ENCODE measurements at places on chromosomes 11 and 22.

DNA sequence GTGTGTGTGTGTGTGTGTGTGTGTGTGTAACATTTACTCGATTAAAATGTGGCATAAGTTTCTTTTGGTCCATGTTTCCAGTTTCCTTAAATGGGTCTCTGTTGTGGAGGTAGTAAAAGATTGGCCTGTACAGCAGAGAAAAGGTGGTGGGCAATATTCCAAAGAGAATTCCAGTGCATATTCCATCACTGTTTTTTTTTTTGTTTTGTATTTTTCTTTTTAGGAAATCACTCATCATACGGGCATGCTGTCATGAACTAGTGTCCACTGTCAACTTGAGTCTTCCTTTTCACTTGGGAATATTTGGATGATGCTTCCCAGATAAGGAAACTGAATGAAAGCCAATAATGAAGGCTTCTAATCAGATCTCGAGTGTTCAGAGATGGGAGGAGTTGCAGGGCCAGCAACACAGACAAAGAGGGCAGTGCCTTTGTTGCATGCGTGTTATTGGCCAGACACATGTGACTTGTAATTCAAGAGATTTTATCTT, 95.2 kb upstream of the PDGFD start:
- DNase-seq: no peak

DNA sequence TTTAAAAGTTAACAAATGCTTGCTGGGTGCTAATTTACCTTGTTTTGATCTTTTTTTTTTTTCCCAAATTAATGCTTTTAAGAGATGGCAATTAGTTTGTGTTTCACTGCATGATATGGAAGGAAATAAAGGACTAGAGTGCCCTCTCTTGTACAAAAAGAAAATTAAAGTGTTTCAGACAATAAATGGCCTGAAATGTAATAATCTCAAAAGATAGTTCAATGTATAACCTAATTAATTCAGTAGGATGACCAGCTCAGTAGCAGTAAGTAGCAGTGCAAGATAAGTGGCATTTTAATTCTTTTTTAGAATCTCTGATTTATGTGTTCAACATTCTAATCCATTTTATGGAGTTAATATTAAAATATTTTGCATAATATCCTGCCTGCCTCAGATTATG, 39.9 kb upstream of the MYO18B start:
- no peak for DNase-seq

- peak; percentile 68 for DNase-seq
Measured at GRCh38 chr11:85682330-85683305, 3.4 kb downstream of the CCDC89 start.

- no peak for DNase-seq
Measured at GRCh38 chr22:25083807-25084200, 115.9 kb upstream of the CRYBB3 start.

DNA sequence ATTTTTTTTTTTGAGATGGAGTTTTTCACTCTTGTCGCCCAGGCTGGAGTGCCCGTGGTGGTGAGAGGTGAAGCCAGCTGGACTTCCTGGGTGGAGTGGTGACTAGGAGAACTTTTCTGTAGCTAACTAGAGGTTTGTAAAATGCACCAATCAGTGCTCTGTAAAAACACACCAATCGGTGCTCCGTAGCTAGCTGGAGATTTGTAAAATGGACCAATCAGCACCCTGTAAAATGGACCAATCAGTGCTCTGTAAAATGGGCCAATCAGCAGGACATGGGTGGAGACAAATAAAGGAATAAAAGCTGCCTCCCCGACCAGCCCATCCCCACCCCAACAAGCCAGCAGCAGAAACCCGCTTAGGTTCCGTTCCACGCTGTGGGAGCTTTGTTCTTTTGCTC, 4.4 kb upstream of the RAPSN start:
- DNase-seq: no peak

- DNase-seq: no peak
Measured at GRCh38 chr11:106727256-106727655, 291.0 kb downstream of the GUCY1A2 start.

DNA sequence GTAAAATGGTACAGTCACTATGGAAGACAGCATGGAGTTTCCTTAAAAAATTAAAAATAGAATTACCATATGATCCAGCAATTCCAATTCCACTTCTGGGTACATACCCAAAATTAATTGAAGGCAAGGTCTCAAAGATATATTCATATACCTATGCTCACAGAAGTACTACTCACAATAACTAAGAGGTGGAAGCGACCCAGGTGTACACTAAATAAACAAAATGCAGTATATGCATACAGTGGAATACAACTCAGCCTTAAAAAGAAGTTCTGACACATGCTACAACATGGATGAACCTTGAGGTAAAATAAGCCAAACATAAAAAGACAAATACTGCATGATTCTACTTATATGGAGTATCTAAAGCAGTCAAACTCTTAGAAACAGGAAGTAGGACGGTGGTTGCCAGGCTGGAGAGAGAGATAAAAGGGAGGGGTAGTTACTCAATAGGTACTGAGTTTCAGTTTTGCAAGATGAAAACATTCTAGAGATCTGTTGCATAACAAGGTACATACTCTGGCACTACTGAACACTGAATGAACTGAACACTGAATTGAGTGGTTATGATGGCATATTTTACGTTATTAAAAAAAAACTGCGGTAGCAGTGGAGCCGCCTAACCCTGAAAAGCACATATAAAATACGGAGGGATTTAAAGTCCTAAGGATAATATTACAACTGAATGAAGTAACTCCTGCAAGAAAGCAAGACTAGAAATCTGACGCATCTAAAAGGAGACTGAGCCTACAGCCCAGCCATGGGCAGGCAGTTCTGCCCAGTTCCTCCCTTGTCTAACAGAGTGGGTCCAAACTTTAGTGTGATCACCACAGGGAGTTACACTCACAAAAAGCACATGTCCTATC, 12.8 kb downstream of the DGCR2 start:
- peak; percentile 57 for DNase-seq

DNA sequence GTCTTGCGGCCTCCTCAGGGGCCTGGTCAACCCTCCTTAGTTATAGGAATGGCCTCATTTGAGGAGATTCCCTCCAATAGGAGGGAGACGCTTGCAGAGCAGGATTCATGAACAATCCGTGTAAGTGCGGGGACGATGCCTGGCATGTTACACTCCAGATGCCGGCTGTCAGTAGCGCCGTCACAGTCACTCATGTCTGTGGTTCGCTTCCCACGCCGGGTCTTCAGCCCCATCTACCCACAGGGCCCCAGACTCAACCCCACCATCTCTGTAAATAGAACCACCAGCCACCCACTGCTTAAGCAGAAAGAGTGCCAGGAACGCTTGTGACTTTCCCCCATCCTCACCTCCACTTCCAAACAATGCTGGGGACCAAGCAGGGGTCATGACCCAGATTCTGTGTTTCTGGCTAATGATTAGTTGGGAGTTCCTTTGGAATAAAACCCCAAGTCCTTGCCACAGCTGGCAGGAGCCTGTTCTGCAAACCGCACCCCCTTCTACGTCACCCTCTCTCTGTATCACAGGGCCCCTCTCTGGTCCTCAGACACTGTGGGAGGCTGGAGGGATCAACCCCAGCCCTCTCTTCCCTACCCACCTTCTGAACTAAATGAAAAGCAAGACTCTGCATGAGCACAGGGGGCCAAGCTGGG, 38.8 kb upstream of the TOLLIP start:
- no peak for DNase-seq

- no peak for DNase-seq
Measured at GRCh38 chr11:80163011-80163410, 722.2 kb upstream of the TENM4 start.

DNA sequence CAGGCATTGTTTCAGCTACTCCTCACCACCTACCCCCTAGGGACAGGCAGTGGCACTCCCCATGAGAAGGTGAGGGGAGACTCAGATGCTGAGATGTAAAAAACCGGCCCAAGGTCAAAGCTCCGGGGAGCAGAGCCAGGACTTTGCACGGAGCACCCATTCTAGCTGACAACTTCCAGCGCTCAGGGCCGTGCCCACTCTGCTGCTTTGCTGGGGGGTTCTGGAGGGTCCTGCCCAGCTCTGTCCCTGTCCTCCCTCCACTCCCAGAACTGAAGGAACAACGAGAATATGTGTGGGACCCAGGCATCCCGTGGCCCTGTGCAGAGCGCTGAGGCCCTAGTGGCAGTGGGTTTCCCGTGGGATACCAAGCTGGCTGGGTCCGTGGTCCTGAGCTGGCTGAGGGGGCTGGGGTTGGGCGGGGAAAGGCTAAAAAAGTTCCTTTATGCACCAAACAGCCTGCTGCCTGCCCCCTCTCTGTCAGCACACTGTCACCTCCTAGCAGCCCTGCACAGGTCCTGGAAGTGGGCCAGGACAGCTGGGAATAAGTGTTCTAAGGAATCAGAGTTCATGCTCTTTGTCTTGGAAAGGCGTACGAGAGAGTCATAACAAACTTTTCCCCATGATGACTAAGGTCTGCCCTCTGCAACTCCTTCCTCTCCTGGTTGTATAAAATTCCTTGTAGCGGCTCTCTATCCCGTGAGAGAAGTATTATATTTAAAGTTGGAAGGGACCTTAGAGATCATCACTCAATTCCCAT, 1.9 kb downstream of the MS4A10 start:
- DNase-seq: no peak

GRCh38 chr11:83219095-83219494, 25.6 kb downstream of the ANKRD42 start:
- no peak for DNase-seq

GRCh38 chr22:33620085-33620484, 300.2 kb downstream of the LARGE1 start:
- no peak for DNase-seq

- no peak for DNase-seq
Measured at GRCh38 chr22:33213383-33214075, 155.3 kb upstream of the SYN3 start.

- no peak for DNase-seq
Measured at GRCh38 chr22:27090611-27091011, 433.2 kb downstream of the MIAT start.

DNA sequence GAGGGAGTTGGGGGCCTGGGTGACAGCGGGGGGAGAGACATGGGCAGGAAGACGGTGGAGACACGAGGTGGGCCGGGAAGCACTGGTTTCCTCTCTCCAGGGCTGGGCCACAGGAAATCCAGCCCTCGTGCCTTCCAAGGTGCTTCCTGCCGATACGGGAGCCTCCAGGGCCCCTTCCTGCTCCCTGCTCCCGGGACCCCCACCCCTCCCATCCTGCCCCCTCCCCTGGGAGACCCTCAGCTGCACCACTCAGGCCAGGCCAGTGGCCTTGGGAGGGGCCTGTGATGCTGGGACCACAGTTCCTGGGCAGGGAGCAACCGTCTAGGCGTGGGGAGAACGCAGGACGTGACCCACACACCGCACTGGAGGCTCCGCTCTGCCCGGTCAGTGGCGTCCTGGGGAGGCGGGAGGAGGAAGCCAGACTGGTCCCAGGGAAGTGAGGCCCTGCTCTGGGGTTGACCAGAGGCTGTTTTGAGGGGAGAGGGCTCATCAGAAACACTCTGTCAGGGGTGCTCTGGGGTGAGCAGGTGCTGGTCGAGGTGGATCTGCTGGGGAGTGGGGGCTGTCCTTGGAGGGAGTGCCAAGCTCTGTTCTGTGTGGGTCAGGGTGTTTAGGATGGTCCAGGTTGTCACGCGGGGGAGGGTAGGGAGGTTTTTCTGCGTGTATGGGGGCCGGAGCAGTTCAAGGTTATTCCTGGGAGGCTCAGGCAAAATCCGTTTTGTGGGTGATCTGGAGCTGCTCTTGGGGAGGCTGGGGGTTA, at the start of gene SHANK3:
Gene SHANK3, plus strand, starts transcription at position 353 of the 760 bp plus-strand sequence.
- DNase-seq: no peak

DNA sequence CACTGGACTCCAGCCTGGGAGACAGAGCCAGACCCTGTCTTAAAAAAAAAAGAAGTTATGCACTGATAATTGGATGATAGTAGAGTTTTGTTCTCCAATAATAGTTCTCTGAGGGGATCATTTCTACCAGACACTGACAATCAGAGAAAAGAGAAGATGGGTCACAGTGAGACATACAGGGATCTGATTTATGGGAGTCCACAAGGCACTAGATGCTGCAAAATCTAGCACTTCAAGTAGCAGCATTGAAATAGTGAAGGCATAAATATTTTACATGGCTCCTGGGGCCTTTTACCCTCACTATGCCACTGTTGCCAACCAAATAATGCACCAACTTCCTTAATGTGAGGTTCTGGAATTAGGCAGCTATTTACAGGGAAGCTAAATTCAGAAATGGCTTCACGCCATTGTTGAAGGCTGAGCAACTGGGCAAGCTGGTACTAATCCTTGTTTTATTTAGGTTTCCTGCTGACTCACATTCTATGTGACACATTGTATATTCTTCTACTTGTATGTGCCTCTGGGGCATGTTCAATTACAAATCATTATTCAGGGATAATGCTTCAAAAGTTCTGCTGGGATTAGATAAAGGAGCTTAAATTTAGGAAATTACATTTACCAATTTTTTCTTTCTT, 38.2 kb upstream of the ABTB2 start:
- no peak for DNase-seq

- no peak for DNase-seq
Measured at GRCh38 chr11:129291546-129291945, 84.1 kb upstream of the BARX2 start.

- DNase-seq: no peak
Measured at GRCh38 chr11:34929794-34930763, 13.7 kb downstream of the PDHX start.

- no peak for DNase-seq
Measured at GRCh38 chr11:134733646-134734045, 321.6 kb upstream of the B3GAT1 start.

- no peak for DNase-seq
Measured at GRCh38 chr11:116647305-116648080, 125.3 kb downstream of the BUD13 start.

DNA sequence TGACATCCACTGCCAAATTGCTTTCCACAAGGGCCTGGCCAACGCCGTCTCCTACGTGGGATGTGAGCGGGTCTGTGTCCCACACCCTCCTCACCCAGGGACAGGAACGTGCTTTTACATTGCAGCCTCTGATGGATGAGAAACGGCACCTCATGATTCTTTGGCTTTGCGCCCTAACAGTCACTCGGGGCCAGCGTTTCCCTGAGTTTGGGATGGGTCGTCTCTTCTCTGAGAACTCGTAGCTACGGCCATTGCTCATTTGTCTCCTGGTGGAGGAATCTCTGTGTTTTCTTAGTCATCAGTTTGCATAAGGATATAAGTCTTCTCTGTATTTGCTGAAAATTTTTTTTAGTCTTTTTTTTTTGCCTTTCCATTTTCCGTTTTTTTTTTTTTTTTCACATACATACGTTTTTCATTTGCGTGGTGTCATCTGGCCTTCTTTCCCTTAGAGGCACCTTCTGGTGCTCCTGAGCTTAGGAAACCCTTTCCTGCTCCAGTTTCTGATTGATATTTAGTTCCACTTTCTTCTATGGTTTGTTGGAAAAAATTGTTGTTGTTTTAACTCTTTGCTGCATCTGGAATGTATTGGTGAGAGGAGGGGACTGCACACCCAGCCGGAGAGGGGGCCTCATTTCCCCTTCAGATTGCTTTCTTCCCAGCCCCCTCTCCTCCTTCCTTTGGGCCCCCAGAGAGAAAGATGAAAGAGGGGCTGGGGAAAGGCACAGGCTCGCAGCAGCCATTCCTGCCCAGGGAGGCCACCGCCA, 12.0 kb downstream of the TNNT3 start:
- DNase-seq: no peak

- DNase-seq: no peak
Measured at GRCh38 chr11:102685754-102686153, 19.8 kb downstream of the MMP27 start.

- no peak for DNase-seq
Measured at GRCh38 chr22:40175611-40176244, 2.0 kb upstream of the TNRC6B start.

- DNase-seq: no peak
Measured at GRCh38 chr22:19841641-19842392, 12.9 kb downstream of the GNB1L start.

All from stimulated activated CD4-positive, alpha-beta T cell treated with anti-CD3 and anti-CD28 coated beads, Interleukin-4, amount 100 ng/mL, for 24 hours (primary cell).